ENCODE measurements at places on chromosomes 5 and 9. TPM values are rescaled to one million over a fixed set of nuclear protein-coding genes. Genes with fewer than 3 reads are reported as not detected.
A peak's percentile ranks its signal among the peaks of the same experiment; 100 is the strongest.

GRCh38 chr9:132230605-132231004 is 68.7 kb downstream of the NTNG2 start:
- no peak for DNase-seq

DNA sequence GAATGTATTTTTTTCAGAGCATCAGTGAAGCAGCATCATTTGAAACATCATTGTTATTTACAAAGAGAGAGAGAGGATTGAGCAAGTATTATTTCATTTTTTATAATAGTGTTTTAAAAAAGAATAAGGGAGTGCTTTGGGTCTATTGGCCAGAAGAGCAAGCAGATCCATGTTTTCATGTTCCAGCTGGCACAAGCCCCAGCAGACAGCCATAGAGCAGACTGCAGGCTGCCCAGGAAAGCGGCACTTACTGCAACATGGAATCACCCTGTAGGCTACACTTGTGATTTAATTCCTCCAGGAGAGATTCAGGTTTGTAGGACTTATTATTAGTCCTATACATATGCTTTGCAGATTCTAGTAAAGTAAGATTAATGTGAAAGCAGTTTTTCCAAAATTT is 407.0 kb upstream of the GRAMD2B start:
- DNase-seq = peak; percentile 61

DNA sequence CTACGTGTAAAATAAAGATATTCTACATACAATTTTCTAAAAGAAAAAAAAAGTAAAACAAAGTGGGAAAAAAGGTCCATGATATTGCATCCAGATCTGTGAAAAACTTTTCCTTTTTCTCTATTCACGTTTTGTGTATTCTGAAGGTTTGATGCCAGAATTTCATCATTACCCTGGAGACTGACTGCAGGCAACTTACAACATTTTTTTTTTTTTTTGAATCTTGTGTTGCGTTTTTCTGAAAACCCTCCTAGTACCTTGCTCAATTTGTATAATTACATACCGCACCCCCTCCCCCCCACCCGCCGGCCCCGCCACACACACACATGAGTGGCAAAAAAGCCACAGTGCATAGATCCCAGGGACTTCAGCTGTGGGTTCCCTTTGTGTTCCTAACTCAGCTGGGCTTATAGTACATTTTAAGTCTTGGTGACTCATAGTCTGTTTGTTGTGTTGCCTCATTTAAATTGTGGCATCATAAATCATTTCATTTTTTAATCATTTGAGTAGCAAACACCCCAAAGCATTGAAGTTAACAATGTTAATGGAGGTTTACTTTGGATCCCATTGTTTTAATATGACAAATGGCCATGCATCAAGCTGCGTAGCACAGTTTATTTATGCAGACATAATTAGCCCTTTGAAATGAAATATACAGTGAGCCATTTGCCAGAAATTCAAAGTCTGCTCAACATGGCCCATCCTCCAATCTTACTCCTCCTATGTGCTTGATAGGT is 36.0 kb downstream of the PRDM6 start:
- DNase-seq = no peak

DNA sequence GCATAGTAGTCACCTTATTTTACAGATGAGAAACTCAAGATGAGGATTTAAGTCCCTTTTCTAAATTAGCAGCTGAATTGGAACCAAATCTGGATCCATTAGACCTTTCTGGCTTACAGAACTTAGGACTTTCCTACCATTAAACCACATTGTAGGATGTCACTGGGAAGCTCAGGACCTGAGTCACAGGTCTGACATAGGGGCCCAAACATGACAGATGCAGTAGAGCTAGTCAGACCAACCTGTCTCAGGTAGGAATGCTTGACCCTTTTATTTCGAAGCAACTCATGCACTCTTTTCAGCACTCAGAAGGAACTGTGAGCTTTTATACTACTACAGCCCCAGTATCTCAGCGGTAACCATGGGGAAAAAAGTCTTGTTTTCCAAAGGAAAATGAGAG is 2.6 kb downstream of the RAB24 start:
- DNase-seq = no peak

GRCh38 chr5:77322406-77322805 is 111.9 kb downstream of the PDE8B start:
- no peak for DNase-seq

Gene PPIC
- total RNA-seq = 17.4 TPM

DNA sequence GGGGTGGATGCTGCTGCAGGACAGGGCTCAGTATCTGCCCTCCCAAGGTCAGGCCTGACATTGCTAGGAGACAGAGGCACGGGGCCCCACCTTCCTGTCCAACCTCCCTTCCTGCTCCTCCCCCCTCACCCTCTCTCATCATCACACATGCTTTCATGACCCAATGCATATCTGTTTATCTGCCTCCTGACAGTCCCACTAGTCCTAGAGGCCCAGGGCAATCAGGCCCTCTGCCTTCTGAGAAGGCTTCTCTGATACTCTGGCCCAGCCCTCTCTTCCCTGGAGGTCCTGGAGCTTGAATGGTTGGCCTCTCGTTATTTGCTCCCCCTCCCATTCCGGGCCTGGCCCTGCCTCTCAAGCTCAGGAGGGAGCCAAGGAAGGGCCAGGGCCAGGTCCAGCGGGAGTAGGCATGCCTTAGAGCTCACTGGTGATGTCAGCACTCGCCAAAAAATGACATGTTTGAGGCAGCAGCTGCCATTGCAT is 90.6 kb upstream of the SAP30L start:
- DNase-seq = peak; percentile 71

Gene PCDHA2
- 1.6 TPM for total RNA-seq

Measured in ovary (tissue), 10 donors.